ENCODE measurements at places on chromosomes 6 and 20.

GRCh38 chr6:134352786-134353480 lies 35.0 kb upstream of the SGK1 start:
- peaks cover 4% of the 10 kb centered on the region for H3K36me3 ChIP-seq
- H3K27me3 ChIP-seq = no peaks in the 10 kb centered on the region
- no peak overlapping the region for H3K4me3 ChIP-seq
- H3K27ac ChIP-seq = peak overlapping the region; percentile 75
- DNase-seq = no peak
- peaks cover 26% of the 10 kb centered on the region for H3K4me1 ChIP-seq

- peaks cover under 1% of the 10 kb centered on the region for H3K4me1 ChIP-seq
- no peaks in the 10 kb centered on the region for H3K36me3 ChIP-seq
- no peak overlapping the region for H3K27ac ChIP-seq
- H3K4me3 ChIP-seq = no peak overlapping the region
Observed at GRCh38 chr20:57097245-57097915, 169.1 kb downstream of the BMP7 start.

- no peaks in the 10 kb centered on the region for H3K4me1 ChIP-seq
- H3K4me3 ChIP-seq = no peak overlapping the region
- H3K27ac ChIP-seq = no peak overlapping the region
- H3K36me3 ChIP-seq = no peaks in the 10 kb centered on the region
- no peak for DNase-seq
Observed at GRCh38 chr20:57894522-57894921, 184.7 kb upstream of the PMEPA1 start.

DNA sequence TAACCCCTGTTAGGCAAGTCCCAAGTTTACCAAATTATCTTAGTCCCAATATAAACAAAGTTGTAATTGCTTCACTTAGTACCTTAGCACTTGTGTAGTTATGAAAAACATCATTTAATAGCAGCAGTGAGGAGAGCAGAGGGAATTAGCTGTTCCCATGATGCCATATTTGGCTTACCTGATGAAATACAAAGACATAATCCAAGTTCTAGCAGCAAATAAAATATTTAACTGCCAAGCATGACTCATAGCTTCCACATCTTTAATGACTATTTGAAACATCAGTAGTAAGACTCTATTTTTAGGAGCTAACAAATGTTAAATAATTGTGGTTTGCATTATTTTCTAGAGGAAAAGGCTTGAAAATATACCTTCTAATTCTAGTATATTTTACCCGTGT lies 94.0 kb upstream of the MCHR2 start:
- no peaks in the 10 kb centered on the region for H3K4me1 ChIP-seq
- no peak overlapping the region for H3K4me3 ChIP-seq
- H3K27me3 ChIP-seq = no peaks in the 10 kb centered on the region
- DNase-seq = no peak
- H3K27ac ChIP-seq = no peak overlapping the region

DNA sequence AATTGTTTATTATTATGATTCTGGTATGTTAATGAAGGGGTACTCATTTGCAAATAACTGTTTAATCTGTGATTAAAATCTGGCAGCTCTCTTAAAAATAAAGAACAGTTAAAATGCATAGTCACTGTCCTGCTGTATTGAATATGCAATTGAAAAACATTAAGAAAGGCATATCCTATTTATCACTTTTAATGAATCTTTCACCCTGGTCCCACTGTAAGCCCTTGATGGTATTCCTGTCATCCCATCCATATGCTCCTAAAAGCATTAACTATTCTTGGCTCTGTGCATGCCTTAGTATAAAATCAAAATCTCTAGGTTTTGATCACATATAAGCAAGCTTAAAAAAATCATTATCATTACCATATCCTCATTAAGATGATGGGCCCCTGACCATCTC lies 411.0 kb upstream of the SOX4 start:
- no peak for DNase-seq
- H3K4me3 ChIP-seq = no peak overlapping the region

GRCh38 chr6:6825193-6825784 lies 236.8 kb downstream of the LY86 start:
- peaks cover 27% of the 10 kb centered on the region for H3K4me1 ChIP-seq
- H3K36me3 ChIP-seq = no peaks in the 10 kb centered on the region
- no peak for DNase-seq
- no peak overlapping the region for H3K4me3 ChIP-seq

DNA sequence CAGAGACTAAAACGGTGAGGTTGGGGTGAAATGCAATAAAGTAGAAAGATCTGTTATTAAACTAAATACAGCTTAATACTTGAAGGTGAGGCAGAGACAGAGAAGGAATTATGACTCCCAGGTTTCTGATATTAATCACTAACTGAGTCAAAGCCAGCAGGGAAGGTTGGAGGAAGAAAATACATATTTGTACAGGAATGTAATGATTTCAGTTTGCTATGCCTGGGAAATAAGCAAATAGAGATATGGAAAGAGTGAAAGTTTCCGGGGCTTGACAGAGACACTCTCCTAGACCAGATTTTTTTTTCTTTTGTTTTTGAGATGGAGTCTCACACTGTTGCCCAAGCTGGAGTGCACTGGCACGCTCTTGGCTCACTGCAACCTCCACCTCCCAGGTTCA lies 76.8 kb downstream of the PTPRK start:
- H3K27me3 ChIP-seq = no peaks in the 10 kb centered on the region
- DNase-seq = no peak
- H3K36me3 ChIP-seq = no peaks in the 10 kb centered on the region
- no peak overlapping the region for H3K4me3 ChIP-seq
- no peak overlapping the region for H3K27ac ChIP-seq
- no peaks in the 10 kb centered on the region for H3K4me1 ChIP-seq

- H3K36me3 ChIP-seq = no peaks in the 10 kb centered on the region
- no peak overlapping the region for H3K4me3 ChIP-seq
- no peaks in the 10 kb centered on the region for H3K27me3 ChIP-seq
- no peak overlapping the region for H3K27ac ChIP-seq
- no peak for DNase-seq
Observed at GRCh38 chr6:8958894-8959511, 523.7 kb upstream of the SLC35B3 start.

DNA sequence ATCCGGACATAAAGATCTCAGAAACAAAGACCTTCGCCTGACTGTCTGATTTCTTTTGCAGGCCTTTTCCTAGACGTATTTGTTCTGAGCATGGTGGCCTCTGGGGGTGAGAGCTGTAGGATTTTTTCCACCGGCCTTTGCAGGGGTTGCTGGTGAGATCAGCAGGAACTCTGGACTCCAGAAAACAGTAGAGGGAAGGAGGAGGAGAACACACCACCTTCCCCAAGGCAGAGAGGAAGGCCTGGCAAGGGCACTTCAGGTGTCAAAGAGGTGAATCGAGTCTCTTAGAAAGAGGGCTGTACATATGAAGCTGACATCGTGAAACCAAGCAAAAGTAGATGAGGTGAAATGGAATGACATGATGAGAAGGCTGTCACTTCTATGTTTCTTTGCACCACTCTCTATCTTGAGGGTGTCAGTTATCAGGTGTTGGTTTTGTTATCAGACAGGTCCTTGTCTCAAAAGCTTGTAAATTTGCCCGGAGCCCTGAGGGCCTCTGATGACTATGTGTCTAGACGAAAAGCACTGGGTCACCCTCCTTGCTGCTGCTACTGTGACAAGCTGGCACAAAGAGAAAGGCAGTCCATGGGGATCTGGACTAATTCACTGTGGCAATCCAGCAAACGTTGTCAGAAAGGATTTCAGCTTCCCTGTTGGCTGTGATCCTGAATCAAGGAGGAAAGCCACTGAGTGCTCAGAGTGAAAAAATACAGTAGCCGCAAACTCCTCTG lies 91.3 kb upstream of the MAP3K7 start:
- H3K4me3 ChIP-seq = no peak overlapping the region
- H3K27ac ChIP-seq = no peak overlapping the region
- H3K4me1 ChIP-seq = no peaks in the 10 kb centered on the region
- H3K27me3 ChIP-seq = peaks cover 12% of the 10 kb centered on the region
- no peak for DNase-seq
- no peaks in the 10 kb centered on the region for H3K36me3 ChIP-seq

DNA sequence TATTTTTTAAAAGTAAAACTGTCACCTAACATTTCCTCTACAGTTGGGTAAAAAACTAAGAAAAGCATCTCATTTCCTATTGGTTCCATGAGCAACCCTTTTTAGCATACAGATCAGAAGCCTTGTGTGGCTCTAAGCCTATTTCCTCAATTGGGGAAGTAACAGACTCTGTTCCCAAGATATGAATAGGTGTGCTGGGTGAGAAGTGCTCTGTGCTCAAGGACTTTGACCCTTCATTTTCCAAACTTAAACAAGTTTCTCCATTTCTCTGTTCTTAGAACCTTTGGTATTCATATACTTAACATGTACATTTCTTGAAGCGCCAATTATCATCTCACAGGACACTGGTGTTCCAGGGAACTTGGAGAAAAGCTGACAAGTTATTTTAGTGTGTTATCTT lies 24.1 kb downstream of the CARMIL1 start:
- H3K27ac ChIP-seq = no peak overlapping the region
- H3K27me3 ChIP-seq = peaks cover 6% of the 10 kb centered on the region
- H3K36me3 ChIP-seq = no peaks in the 10 kb centered on the region
- peaks cover 3% of the 10 kb centered on the region for H3K4me1 ChIP-seq
- no peak overlapping the region for H3K4me3 ChIP-seq

GRCh38 chr6:34568341-34569201 lies 12.4 kb upstream of the SPDEF start:
- no peak overlapping the region for H3K27ac ChIP-seq
- no peak for DNase-seq
- no peak overlapping the region for H3K4me3 ChIP-seq
- no peaks in the 10 kb centered on the region for H3K4me1 ChIP-seq
- no peaks in the 10 kb centered on the region for H3K36me3 ChIP-seq

- H3K27ac ChIP-seq = no peak overlapping the region
- no peak overlapping the region for H3K4me3 ChIP-seq
- H3K36me3 ChIP-seq = no peaks in the 10 kb centered on the region
- DNase-seq = no peak
- no peaks in the 10 kb centered on the region for H3K27me3 ChIP-seq
Observed at GRCh38 chr20:36126836-36127527, 27.6 kb upstream of the EPB41L1 start.

DNA sequence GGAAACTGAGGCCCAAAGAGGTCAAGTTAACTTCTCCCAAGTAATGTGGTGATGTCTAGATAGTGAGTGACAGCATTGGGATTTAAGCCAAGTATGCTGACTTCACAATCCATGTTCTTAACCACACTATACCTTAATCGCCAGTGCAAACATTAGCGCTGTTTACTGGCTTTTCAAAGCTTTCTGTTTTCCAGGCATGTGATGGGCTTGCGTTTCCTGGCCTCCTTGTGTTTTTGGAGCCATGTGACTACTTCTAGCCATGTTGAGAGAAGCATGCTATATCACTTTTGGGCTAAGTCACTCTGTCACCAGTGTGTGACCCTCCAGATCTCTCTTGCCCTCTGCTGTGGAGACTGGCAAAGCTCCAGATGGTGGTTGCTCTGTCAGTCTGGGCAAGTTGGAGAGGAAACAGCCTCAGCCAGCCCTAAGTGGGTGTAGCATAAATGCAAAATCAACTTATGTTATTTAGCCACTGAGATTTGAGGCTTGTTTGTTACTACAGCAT lies 76.9 kb downstream of the ANKRD6 start:
- DNase-seq = no peak
- no peaks in the 10 kb centered on the region for H3K36me3 ChIP-seq
- no peaks in the 10 kb centered on the region for H3K4me1 ChIP-seq
- H3K27me3 ChIP-seq = peaks cover 7% of the 10 kb centered on the region
- no peak overlapping the region for H3K27ac ChIP-seq
- H3K4me3 ChIP-seq = no peak overlapping the region

DNA sequence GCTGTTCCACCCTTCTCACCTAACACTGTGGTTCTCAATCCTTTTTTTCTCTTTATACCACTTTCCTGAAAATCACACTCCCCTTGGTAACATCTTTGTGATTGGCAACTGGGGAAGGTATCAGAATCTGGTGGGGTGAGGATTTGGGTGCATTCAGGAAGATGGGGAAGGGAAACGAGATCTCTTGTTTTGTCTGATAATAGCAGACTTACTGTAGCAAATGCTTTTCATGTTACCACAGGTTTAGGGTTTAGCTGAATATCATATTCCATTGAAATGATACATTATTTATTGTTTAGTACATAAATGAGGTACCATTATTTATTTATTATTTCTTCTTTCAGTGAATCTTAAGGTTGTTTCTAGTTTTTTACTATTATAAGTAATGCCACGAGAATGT lies 100.8 kb downstream of the RTN4IP1 start:
- H3K27me3 ChIP-seq = no peaks in the 10 kb centered on the region
- no peak for DNase-seq
- H3K27ac ChIP-seq = peak overlapping the region; percentile 31

DNA sequence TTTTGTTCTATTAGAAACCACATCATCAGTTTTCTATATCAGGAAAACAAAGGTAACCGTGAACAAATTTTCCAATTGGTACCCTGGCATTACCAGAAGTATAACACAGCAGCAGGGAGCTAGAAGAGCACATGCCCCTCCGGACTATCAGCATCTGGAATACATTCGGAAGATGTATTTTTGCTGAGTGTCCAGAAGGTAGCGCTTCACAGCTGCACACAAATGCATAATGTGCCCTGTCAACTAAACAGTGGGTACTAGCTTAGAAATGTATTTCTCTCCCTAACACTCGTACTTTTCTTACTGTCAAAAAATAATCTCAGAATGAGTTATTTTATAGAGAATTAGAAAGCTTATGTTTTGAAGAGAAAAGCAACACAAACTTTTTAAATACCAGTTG lies 77.6 kb downstream of the HUS1B start:
- peaks cover 40% of the 10 kb centered on the region for H3K4me1 ChIP-seq
- H3K36me3 ChIP-seq = peaks cover 39% of the 10 kb centered on the region
- H3K27me3 ChIP-seq = no peaks in the 10 kb centered on the region
- DNase-seq = no peak
- no peak overlapping the region for H3K4me3 ChIP-seq

- no peak for DNase-seq
- peaks cover 7% of the 10 kb centered on the region for H3K27me3 ChIP-seq
- no peak overlapping the region for H3K27ac ChIP-seq
- no peak overlapping the region for H3K4me3 ChIP-seq
- no peaks in the 10 kb centered on the region for H3K36me3 ChIP-seq
- no peaks in the 10 kb centered on the region for H3K4me1 ChIP-seq
Observed at GRCh38 chr6:6352772-6353171, 32.3 kb upstream of the F13A1 start.

GRCh38 chr6:27111743-27112142 lies 135.8 kb upstream of the PRSS16 start:
- H3K4me3 ChIP-seq = no peak overlapping the region
- H3K4me1 ChIP-seq = no peaks in the 10 kb centered on the region
- H3K27ac ChIP-seq = no peak overlapping the region

DNA sequence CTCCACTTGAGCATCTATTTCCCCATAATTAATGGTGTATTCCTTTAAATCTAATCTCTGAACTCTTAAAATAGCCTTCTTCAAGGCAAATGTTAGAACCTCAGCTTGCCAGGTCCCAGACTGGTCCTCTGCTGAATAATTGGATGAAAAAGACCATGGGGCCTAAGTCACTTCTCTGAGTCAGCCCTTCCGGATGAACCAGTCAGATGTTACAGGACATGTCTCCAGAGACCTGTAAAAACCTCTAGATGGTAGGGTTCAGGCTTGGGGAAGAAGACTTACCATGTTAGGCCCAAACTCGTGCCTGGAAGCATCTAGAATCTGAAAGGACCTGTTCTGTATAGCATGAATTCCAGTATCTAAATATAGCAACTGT lies 97.3 kb downstream of the CDKAL1 start:
- H3K4me1 ChIP-seq = peaks cover 20% of the 10 kb centered on the region
- no peak overlapping the region for H3K27ac ChIP-seq
- no peak overlapping the region for H3K4me3 ChIP-seq
- no peak for DNase-seq
- peaks cover 18% of the 10 kb centered on the region for H3K36me3 ChIP-seq

- no peaks in the 10 kb centered on the region for H3K4me1 ChIP-seq
- no peak for DNase-seq
- no peak overlapping the region for H3K4me3 ChIP-seq
- no peaks in the 10 kb centered on the region for H3K36me3 ChIP-seq
- H3K27me3 ChIP-seq = no peaks in the 10 kb centered on the region
- H3K27ac ChIP-seq = no peak overlapping the region
Observed at GRCh38 chr20:59735917-59736316, 131.6 kb downstream of the PHACTR3 start.
